GM23338 (cell line): ENCODE measurements at places on chromosomes 1 and 21. TPM values are rescaled to one million over a fixed set of nuclear protein-coding genes. Genes with fewer than 3 reads are reported as not detected.

DNA sequence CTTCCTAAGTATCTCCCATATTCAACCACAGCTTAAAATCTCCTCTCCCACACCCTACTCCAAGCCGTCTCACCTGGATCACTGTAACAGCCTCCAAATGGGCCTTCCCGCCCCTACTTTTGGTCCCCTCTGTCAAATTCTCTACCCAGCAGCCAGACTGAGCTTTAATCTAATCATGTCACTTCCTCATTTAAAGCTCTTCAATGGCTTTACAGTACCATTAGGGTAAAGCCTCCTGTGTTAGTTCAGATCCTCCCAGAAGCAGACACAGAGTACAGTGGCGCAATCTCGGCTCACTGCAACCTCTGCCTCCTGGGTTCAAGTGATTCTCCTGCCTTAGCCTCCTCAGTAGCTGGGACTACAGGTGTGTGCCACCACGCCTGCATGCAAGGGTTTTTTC is 46.8 kb upstream of the PSEN2 start:
- no peaks in the 10 kb centered on the region for H3K36me3 ChIP-seq
- H3K27ac ChIP-seq = no peak overlapping the region
- no peak overlapping the region for H3K4me3 ChIP-seq

DNA sequence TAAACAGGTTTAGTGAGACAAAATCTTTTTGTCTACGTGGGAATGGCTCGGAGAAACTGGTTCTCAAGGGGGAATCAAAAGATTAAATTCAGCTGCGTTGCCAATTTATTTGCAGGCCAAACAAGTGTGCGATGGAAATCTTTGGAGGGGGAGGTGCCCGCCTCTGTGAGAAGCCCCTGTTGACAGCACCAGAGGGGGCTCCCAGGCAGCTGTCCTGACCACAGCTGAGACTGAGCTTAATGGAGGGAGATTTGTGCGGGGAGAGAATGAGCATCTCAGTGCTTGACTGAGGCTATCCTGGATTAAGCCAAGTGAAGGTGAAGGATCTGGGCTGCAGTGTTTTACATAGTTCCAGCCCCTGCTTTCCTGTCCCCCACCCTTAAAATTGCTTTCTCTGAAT is 169.7 kb downstream of the ATG4C start:
- no peak overlapping the region for H3K27ac ChIP-seq
- no peak for DNase-seq
- no peaks in the 10 kb centered on the region for H3K27me3 ChIP-seq
- H3K36me3 ChIP-seq = no peaks in the 10 kb centered on the region
- peaks cover 19% of the 10 kb centered on the region for H3K4me1 ChIP-seq

DNA sequence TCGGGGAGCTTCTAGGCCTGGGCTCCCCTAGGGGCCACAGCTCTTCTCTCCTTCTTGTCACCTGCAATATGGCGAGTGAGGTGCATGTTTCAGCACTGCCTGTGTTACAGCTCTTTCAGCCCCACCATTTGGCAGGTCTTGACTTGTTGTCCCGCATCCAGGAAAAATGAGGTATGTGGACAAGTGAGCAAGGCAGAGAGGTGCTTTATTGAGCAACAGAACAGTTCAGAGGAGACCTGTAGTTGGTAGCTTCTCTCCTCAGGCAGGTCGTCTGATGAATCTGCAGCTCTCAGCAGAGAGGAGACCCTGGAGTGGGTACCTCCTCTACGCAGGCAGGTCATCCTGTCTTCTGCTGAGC is 208.2 kb upstream of the USP25 start:
- no peak for DNase-seq
- H3K27ac ChIP-seq = no peak overlapping the region
- no peak overlapping the region for H3K4me3 ChIP-seq
- H3K36me3 ChIP-seq = no peaks in the 10 kb centered on the region

The TRIM67 gene
- total RNA-seq = 0.03 TPM in 1 of 2 replicates, not detected in the other

GRCh38 chr1:64472040-64472376 is 2.1 kb downstream of the CACHD1 start:
- peak overlapping the region; percentile 73 for H3K27ac ChIP-seq
- peak overlapping the region; percentile 63 for H3K4me3 ChIP-seq
- DNase-seq = peak; percentile 47
- no peaks in the 10 kb centered on the region for H3K36me3 ChIP-seq
- peaks cover 42% of the 10 kb centered on the region for H3K4me1 ChIP-seq

The HSPA6 gene
- total RNA-seq = not detected in 2 replicates

DNA sequence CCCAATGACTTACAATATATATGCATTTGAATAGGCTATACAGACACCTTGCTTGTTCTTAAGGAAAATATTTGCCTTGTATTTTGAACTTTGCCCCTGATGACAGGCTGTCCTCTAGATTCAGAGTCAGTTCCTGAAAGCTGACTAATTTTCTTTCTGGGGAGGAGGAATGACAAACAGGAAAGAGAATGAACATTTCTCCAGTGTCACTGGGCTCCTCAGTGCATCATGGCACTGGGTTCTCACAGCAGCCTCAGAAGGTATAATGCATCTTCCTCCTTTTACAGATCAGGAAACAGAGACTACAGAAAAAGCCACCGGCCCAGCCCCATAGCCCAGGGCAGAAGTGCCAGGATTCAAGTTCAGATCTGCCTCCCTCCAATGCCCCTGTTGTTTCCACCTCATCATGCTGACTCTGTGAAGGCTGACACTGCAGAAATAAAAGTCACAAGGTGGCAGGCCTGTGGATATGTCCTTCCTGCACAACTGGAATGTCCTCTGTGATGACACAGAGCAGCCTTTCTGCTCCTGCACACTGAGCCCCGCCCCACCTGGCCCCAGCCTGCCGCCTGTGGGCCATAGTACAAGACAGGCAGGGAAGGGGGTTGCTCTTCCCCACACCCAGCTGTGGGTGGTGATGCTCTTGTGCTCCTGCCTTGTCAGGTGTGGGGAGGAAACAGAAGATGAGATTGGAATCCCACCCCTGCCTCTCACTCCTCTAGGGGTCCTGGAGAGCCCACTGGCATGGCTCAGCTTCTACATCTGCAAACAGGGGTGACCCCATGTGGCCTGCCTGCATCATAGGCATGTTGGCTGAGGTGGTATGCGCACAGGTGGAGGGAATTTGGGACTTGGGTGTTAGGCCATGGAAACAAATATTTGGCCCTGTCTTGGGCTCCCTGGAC is 6.4 kb downstream of the TTC22 start:
- no peak overlapping the region for H3K27ac ChIP-seq
- H3K4me1 ChIP-seq = peaks cover 22% of the 10 kb centered on the region
- peaks cover 5% of the 10 kb centered on the region; the same call in 1 of the 2 replicates for H3K27me3 ChIP-seq
- DNase-seq = no peak
- H3K36me3 ChIP-seq = no peaks in the 10 kb centered on the region
- no peak overlapping the region for H3K4me3 ChIP-seq

- no peak overlapping the region for H3K27ac ChIP-seq
- peak overlapping the region; percentile 27 for H3K4me3 ChIP-seq
- DNase-seq = peak; percentile 81
- H3K27me3 ChIP-seq = peaks cover 73% of the 10 kb centered on the region
Measured at GRCh38 chr1:62286786-62287224, 32.4 kb downstream of the KANK4 start.

The FCRL2 gene
- total RNA-seq = not detected in 2 replicates

DNA sequence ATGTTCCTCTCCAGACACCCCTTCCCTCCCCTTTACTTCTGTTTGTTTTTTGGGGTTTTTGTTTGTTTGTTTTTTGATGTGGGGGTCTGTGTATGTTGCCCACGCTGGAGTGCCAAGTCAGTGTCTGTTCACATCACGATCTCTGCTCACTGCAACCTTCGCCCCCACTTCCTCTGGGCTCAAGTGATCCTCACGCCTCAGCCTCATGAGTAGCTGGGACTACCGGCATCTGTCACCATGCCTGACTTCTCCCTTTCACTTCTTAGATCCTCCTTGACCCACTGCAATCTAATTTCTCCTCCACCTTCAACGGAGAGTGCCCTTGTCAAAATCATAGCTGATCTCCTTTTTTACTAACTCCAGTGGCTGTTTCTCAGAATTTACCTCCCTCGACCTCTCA is 100.7 kb upstream of the KIF26B start:
- H3K4me1 ChIP-seq = peaks cover 29% of the 10 kb centered on the region
- H3K27ac ChIP-seq = no peak overlapping the region
- no peaks in the 10 kb centered on the region for H3K36me3 ChIP-seq

The EDARADD gene
- total RNA-seq = 3.1 and 4.4 TPM in 2 replicates

- H3K27ac ChIP-seq = no peak overlapping the region
- H3K36me3 ChIP-seq = no peaks in the 10 kb centered on the region
- no peaks in the 10 kb centered on the region for H3K27me3 ChIP-seq
- H3K4me1 ChIP-seq = 0 out of 2 replicates have a peak, but pooled peaks cover under 1% of the 10 kb centered on the region
- no peak for DNase-seq
Measured at GRCh38 chr1:167899253-167899681, 14.7 kb downstream of the ADCY10 start.

The CD84 gene
- total RNA-seq = under 0.01 TPM in 1 of 2 replicates, not detected in the other

GRCh38 chr1:17542645-17543044 is 3.1 kb downstream of the ARHGEF10L start:
- no peak for DNase-seq
- no peaks in the 10 kb centered on the region for H3K27me3 ChIP-seq
- peak overlapping the region; percentile 45; the same call in 1 of the 2 replicates for H3K27ac ChIP-seq

DNA sequence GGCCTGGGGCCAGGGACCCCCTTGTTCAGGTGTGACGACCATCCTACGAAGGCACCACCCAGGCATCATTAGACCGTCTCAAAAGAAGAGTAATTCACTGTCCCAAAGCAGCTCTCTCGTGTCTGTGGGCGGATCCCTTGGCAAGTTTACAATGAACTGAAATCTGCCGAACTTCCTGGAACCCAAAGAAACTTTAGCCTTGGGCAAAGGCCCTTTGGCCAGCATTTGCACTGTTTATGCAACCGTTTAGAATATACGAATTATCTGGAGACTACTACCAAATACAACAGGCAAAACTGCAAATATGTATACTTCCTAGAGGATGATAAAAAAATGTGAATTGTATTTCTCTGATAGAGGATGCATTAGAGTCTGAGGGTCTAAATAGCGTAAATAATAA is 1.4 kb upstream of the SOD1 start:
- no peak overlapping the region for H3K27ac ChIP-seq
- H3K4me1 ChIP-seq = peaks cover 10% of the 10 kb centered on the region
- H3K36me3 ChIP-seq = no peaks in the 10 kb centered on the region
- H3K27me3 ChIP-seq = no peaks in the 10 kb centered on the region

GRCh38 chr1:157311730-157312081 is 173.5 kb upstream of the ETV3 start:
- no peaks in the 10 kb centered on the region; the same call in 1 of the 2 replicates for H3K36me3 ChIP-seq
- H3K4me3 ChIP-seq = no peak overlapping the region
- DNase-seq = no peak
- H3K27ac ChIP-seq = no peak overlapping the region
- H3K27me3 ChIP-seq = no peaks in the 10 kb centered on the region

The TMEM125 gene
- 31.4 and 39.3 TPM in 2 replicates for total RNA-seq

DNA sequence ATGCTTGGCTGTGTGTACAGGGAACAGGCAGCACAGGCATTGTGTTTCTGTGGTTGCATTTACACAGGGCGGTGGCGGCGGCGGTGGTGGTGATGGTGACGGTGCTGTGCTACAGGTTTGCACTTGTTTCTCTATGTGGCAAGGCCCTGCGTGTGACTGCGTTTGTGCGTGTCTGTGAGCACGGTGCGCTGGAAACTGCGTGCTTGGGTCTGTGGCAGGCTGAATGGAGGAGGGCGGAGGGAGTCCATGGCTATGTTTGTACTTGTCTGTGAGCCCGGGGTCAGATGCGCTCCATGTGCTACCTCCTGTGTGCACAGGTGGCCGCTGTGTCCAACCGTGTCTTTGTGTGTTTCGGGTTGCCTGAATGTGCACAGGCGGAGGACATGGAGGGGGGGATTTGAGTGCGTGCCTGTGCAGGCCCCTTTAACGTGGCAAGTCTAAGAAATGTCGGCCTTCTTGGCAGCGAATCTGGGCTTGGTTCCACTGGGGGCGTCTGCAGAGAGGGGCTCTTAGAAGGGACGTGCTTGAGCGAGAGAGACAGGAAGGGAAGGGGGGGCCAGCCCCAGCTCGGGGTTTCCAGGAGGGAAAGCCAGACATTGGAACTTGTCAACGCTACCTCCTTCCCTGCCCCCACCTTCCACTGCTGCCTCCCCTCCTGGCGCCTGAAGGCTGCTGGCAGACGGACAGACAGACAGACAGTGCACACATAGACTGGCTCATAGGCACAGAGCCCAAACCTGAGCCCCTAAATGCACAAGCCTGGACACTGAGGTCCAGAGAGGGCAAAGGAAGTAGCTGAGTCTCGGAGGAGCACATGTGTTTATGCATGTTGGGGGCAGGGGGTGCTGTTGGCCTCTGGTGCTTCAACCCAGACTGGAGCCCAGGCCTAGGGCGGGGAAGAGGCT is 32.7 kb upstream of the WASF2 start:
- H3K4me1 ChIP-seq = peaks cover 49% of the 10 kb centered on the region
- 0 out of 2 replicates have a peak overlapping the region, but pooled peaks have one; percentile 10 for H3K4me3 ChIP-seq
- H3K36me3 ChIP-seq = no peaks in the 10 kb centered on the region
- DNase-seq = peak; percentile 74
- no peaks in the 10 kb centered on the region for H3K27me3 ChIP-seq
- H3K27ac ChIP-seq = no peak overlapping the region

DNA sequence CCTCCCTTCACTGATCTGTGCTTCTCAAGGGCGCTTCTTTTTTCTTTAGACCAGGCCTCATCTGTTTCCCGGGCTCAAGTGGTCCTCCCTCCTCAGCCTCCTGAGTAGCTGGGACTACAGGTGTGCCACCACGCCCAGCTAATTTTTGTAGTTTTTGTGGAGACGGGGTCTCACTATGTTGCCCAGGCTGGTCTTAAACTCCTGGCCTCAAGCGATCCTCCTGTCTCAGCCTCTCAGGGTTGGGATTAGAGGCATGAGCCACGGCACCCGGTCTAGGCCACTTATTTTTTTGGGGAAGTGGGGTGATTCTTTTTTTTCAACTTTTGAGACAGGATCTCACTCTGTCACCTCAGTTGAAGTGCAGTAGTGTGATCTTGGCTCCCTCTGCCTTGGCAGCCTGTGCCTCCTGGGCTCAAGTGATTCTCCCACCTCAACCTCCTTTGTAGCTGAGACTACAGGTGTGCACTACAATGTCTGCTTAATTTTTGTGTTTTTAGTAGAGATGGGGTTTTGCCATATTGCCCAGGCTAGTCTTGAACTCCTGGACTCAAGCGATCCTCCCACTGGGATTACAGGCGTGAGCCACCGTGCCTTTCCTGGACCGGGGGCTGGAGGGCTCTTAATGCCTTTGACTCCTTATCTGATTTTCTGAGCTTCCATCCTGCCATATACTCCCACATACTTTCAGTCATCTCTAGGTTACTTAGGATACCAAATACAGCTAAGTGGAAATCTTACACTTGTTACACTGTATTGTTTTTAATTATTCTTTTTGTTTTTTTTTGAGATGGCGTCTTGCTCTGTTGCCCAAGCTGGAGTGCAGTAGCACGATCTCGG is 18.9 kb downstream of the MFAP2 start:
- DNase-seq = no peak
- no peaks in the 10 kb centered on the region for H3K27me3 ChIP-seq
- no peak overlapping the region for H3K27ac ChIP-seq
- H3K36me3 ChIP-seq = peaks cover 4% of the 10 kb centered on the region; the same call in 1 of the 2 replicates
- H3K4me1 ChIP-seq = no peaks in the 10 kb centered on the region; the same call in 1 of the 2 replicates
- peak overlapping the region; percentile 46; the same call in 1 of the 2 replicates for H3K4me3 ChIP-seq
